ENCODE measurements at places on chromosomes 12 and 14.

DNA sequence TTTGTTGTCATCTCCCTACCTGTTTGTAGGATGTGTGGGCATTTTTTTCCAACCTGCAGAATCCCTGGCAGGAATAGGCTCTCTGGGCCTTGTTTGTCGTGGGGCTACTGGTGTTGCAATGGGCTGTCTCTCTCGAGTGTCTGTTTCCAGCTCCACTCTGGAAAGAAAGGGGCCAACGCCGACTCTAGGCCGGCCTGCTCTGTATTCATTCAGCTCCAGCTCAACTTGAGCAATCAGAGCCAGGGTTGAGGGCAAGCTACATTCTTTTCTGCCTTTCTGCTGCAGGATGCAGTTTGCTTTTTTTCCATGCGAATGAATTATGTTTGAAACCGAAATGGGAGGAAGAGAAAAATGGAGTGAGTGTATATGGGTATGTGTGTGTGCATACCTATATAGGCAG is 2.3 kb downstream of the JDP2 start:
- DNase-seq, result no peak

- no peak for DNase-seq
Observed at GRCh38 chr12:58470266-58471010, 449.9 kb downstream of the LRIG3 start.

DNA sequence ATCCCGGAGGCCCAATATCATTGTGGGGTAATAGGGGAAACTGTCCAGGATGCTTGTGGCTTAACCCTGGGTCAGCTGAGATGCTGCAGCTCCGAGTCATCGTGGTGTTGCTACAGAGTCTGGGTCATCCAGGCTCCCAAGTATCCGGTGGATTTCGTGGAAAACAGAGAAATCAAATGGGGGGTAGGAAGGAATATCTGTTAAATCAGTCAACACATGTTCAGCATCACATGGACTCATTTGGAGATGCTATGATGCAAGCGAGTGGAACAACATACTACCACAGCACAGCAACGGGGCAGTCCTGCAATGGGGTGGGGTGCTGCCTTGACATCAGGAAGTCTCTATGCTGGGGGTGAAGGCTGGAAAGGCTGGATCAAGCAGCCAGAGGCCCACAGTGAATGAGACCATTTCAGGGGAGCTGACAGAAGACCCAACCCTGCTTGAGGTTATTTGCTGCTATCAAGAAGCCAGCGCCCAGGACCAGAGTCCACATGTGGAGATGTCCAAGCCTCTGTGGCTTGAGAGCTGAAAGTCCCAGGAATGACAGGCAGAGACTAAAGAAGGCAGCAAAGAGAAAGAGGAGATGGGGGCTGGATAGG is 22.9 kb downstream of the VDR start:
- no peak for DNase-seq

DNA sequence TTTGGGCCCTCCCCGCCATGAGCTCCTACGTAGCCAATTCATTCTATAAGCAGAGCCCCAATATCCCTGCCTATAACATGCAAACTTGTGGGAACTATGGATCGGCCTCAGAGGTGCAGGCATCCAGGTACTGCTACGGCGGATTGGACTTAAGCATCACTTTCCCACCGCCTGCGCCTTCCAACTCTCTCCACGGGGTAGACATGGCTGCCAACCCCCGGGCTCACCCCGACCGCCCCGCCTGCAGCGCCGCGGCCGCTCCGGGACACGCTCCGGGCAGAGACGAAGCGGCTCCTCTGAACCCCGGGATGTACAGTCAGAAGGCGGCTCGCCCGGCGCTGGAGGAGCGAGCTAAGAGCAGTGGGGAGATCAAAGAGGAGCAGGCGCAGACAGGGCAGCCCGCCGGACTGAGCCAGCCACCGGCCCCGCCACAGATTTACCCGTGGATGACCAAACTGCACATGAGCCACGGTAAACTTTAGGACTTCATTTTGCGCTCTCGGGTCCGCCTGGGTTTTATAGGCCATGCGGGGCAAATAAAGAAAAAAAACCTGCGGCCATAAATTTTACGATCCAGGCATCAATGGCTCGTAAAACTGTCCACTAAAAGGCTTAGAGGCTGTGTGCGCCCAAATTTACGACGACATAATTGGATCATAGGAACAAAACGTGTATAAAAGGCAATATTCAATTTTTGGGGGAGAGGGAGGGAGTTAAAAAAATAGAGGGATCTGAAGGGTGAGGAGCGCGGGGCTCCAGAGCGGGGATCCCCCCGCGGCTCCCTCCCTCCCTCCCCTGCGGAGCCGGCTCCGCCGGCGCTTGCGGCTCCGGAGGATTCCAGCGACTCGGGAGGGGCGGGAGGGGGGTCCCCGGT is 493 bp downstream of the HOXC5 start:
- DNase-seq, result no peak

- DNase-seq, result no peak
Observed at GRCh38 chr12:99810718-99811593, 163.4 kb downstream of the GARIN6 start.

- DNase-seq, result no peak
Observed at GRCh38 chr14:80388980-80389711, 177.8 kb upstream of the DIO2 start.

GRCh38 chr12:114355389-114356088 is 50.4 kb downstream of the TBX5 start:
- no peak for DNase-seq

GRCh38 chr12:62799766-62800406 is 135.1 kb downstream of the PPM1H start:
- no peak for DNase-seq

- DNase-seq, result no peak
Observed at GRCh38 chr12:82479511-82479910, 121.2 kb downstream of the METTL25 start.

DNA sequence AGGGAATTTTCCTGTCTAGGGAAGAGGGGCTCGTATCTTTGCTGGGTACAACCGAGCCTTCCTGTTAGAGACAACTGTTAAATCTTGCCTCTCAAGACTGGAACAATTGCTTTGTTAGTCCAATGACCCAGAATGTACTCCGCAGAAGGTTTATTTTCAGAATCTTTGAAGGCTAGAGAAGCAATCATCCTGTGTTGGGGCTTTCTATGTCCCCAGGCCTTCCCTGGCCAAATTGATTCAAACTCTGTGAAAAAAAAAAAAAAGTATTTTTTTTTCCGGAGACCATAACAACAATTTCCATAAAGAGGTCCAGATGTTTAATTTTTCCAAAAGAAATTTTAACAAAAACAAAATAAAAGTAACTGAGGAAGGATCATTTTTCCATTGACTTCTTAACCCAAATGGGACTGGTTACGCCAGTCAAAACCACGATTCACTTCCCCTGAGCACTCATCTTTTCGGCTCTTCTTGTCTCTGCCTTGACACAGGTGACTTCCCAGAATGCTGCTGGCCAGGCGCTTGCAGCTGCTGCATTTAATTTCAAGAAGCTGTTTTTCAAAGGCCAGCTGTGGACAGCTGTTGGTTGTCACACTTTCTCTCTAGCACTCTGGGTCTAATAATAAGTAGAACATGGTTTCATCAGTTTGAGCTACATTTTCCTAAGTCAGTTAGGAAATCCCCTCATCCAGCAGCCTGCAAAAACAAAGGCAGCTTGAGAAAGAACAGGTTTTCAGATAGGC is 81.6 kb upstream of the MANSC4 start:
- DNase-seq, result no peak

DNA sequence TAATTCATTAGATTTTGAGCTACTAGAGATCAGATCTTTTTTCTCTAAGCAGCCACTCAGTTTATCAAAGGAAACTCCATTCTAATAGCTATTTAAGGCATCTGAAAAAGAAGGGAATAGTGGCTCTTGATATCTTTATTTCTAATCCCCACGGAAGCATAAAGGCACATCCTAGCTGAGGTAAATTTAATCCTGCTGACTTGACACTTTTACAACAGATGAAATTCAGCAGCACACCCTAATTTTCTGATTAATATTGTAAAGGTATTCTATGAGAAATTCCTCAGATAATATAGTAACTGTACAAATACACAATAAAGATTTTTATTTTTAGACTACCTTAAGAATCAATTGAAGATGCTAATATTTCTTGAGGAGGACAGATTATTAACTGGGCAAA is 916.4 kb downstream of the TMTC2 start:
- no peak for DNase-seq

DNA sequence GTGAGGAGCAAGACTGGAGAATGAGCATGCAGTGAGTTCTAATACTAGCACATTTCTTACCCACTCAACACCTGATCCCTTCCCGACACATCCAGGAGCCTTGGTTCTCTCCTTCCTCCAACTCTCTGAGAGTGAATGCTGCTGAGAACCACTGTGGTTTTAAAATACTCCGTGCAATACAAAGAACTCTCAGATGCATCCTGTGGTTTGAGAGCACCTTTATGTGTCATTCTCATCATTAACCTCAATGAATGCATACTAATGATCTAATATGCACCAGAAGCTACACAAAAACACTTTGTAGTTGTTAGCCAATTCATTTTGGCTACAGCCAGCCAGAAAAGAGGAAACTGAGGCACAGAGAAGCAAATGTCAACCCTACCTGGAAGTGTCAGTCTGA is 87.6 kb downstream of the GALNT8 start:
- no peak for DNase-seq

DNA sequence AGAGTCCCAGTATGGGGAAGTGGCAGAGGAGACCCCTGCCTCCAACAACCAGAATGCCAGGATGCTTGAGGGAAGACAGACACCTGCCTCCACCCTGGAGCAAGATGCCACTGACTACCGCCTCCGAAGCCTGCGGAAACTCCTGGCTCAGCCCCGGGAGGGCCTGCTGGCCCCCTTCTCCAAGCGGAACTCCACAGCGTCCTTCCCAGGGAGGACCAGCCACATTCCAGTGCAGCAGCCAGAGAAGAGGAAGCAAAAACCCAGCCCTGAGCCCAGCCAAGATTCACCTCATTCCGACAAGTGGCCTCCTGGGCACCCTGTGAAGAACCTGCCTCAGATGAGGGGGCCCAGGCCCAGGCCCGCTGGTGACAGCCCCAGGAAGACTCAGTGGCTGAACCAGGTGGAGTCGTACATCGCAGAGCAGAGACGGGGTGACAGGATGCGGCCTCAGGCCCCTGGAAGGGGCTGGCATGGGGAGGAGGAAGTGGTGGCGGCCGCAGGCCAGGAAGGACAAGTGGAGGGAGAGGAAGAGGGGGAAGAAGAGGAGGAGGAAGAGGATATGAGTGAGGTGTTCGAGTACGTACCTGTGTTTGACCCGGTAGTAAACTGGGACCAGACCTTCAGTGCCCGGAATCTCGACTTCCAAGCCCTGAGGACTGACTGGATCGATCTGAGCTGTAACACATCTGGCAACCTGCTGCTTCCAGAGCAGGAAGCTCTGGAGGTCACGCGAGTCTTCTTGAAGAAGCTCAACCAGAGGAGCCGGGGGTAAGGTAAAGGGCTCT is 93.7 kb downstream of the B4GALNT3 start:
- DNase-seq, result peak; percentile 28

DNA sequence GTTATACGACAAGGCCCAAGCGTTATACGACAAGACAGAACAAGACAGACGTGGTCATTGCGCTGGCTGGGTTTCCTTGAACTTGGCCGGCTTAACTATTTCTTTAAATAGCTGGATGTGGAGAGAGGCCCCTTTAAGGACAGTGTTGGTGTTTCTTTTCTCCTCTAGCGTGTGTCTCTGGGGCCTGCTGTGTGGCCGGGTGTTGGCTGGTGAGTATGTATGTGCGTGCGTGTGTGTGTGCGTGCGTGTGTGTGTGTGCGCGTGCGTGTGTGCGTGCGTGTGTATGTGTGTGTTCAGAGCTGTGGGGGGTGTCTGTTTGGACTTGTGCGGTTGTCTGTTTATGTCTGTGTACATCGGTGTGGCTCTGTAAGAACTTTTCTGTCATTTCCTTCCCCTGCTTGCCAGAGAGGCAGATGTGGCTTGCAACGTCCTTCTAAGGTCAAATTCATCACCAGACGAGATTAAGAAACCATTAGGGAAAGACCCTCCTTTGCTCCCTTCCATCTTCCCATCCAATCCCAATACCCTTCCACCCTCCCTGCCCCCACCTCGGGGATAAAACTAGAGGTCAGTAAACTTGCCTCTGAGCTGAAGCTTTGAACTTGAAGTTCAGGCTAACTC is 78.6 kb upstream of the TBX3 start:
- DNase-seq, result no peak

DNA sequence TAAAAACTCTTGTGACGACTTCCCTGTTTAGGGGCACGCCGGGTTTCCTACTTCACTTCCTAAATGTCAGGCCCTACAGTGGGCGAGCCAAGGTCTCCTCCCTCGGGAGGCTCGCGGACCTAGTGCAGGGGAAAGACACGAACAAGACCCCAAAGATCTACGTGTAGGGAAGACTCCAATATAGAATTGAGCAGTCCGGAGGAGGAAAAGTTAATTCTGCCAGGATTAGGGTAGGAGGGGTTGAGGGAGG is 564 bp downstream of the ATXN3 start:
- DNase-seq, result no peak

DNA sequence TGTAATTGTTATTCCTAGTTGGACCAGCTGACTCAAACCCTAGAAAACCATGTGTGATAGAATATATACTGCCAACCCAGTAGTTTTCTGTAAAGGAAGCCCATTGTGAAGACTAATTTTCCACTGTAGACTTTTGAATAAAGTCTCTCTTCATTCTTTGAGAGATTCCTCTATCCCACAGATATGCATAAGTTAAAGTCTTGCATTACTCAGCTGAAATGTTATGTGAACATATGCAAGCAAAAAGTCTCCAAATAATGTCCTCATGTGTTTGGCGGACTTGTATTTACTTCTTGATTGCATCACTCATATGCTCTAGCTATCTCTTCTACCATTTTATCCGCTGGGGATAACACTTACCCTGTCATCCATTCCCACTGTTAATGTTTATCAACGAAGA is 35.1 kb upstream of the OTOGL start:
- DNase-seq, result no peak

GRCh38 chr12:50828886-50829285 is 13.8 kb upstream of the TMPRSS12 start:
- no peak for DNase-seq

DNA sequence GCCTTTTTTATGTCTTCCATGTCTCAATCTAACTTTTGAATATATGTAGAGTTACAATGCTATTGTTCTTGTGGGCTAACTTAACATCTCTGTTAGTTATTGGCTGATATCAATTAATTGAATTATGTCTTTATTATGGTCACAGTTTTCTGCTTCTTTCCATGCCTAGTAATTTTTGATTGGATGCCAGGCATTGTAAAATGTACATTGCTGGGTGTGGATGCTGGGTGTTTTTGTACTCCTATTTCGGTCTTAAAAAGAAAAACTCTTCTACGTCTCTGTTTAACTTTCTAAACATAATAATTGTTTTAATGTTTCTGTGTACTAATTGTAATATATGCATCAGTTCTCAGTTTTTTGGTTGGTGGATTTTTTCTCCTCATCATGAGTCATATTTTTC is 296.1 kb upstream of the PRICKLE1 start:
- no peak for DNase-seq

DNA sequence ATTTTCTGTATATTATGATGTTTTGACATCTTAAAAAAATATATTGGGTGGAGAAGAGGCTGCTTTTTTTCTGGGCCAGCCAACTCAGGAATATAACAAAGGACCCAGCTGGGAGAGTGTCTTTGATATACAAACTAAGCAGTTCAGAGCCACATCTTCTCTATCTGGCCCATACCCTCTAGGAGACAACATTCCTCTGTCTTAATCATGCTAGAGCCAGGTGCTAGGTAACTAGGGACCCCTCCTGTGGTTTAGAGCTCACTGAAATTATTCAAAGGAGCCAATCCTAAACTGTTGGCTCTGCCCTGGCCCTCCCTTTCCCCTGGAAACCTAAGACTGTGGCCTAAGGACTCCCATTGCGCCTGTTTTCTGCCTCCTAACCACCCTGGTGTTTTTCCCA is 193.1 kb upstream of the DIO2 start:
- no peak for DNase-seq
